ENCODE measurements at places on chromosomes 16 and 17.
A peak's percentile ranks its signal among the peaks of the same experiment; 100 is the strongest.

DNA sequence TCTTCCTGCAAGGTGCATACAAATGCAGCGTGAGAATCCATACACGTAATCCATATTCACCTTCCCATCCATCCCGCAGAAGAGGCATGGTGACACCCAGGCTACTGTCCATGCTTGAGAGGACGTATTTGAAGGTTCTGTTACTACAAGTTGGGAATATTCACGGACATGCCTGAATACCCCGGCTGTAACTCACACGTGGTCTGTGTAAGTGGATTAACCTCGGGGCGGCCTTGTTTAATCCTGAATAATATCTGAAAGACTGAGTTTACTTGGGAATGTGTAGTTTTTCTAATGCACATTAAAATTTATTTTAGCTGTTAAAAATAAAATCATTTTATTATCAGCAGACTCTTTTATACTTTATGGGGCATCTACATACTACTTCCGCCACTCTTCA, 13.1 kb downstream of the CPSF4L start:
- DNase-seq = no peak

- DNase-seq = no peak
Measured at GRCh38 chr16:67430504-67430976, 381 bp upstream of the HSD11B2 start.

GRCh38 chr16:77564791-77565390, 130.1 kb upstream of the ADAMTS18 start:
- peak; percentile 57 for DNase-seq

- DNase-seq = no peak
Measured at GRCh38 chr17:78117027-78117981, 11.3 kb downstream of the TMC6 start.

- DNase-seq = no peak
Measured at GRCh38 chr16:85598141-85598540, 15.0 kb upstream of the GSE1 start.

DNA sequence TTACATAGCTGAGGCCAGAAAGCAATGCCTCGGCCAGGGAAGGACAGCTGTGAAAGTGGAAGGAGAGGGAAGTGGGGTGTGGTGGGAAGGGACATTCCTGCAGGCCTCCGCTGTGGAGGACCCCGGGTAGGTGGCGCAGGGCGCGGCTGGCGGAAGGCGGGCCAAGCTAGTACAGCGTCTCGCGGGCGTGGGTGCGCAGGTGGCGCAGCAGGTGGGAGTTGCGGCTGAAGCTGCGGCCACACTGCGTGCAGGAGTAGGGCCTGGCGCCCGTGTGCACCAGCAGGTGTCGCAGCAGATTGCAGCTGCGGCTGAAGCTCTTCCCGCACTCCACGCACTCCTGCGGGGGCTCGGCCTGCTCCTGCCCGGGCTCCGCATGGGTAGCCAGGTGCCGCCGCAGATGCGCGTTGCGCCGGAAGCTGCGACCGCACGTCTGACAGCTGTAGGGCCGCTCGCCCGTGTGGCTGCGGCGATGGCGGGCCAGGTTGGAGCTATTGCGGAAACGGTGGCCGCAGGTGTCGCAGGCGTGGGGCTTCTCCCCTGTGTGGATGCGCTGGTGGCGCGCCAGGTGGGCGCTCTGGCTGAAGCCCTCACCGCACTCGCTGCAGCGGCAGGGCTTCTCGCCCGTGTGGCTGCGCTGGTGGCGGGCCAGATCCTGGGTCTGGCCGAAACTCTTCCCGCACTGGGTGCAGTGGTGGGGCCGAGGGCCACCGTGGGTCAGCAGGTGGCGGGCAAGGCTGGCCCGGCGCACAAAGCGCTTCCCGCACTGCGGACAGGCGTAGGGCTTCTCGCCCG, 10.0 kb downstream of the ZSCAN10 start:
- no peak for DNase-seq

GRCh38 chr16:13896543-13897182, 23.3 kb upstream of the ERCC4 start:
- no peak for DNase-seq

- no peak for DNase-seq
Measured at GRCh38 chr16:3070608-3071111, 5.2 kb downstream of the IL32 start.

DNA sequence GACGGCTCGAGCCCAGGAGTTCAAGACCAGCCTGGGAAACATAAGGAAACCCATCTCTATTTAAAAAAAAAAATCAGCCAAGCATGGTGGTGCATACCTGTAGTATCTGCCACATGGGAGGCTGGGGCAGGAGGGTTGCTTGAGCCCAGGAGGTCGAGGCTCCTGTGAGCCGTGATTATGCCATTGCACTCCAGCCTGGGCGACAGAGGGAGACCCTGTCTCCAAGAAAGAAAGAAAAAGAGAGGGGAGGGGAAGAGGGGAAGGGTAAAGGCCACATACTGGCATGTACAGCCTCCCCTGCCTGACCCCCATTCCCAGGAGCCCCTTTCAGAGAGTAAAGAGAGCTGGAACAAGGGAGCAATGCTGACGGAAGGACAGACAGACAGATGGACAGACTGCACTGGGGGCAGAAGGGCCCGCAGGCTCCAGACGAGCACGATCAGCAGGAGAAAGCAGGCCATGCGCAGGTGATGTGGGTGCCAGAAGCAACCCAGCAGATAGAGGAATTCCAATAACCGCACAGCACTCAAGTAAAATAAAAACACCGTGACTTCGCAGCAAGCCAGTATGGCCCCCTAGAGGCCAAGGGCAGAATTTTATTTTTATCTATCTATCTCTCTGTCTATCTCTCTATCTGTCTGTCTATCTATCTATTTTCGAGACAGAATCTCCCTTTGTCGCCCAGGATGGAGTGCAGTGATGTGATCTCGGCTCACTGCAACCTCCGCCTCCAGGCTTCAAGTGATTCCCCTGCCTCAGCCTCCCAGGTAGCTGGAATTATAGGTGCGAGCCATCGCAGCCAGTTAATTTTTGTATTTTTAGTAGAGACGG, 27.1 kb upstream of the SNN start:
- peak; percentile 54 for DNase-seq

GRCh38 chr17:7018331-7018964, 4.4 kb upstream of the BCL6B start:
- no peak for DNase-seq

DNA sequence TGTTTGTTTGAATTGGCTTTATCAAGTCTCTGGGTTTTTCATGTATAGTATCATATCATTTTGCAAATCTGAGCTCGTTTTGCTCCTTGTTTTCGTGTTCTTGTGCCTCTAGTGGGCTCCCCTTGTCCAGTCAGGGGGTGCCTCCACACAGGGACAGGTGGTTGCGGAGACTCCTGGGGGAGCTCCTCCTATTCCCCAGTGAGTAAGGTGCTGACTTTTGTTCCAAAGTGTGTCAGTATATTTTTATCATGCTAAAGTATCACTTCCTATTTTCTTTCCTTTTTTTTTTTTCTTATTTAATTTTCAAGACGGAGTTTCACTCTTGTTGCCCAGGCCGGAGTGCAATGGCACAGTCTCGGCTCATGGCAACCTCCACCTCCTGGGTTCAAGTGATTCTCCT, 30.3 kb upstream of the IL17C start:
- DNase-seq = no peak

GRCh38 chr17:79444198-79444597, 166.7 kb downstream of the RBFOX3 start:
- no peak for DNase-seq

- no peak for DNase-seq
Measured at GRCh38 chr16:81530814-81531213, 86.2 kb downstream of the CMIP start.

DNA sequence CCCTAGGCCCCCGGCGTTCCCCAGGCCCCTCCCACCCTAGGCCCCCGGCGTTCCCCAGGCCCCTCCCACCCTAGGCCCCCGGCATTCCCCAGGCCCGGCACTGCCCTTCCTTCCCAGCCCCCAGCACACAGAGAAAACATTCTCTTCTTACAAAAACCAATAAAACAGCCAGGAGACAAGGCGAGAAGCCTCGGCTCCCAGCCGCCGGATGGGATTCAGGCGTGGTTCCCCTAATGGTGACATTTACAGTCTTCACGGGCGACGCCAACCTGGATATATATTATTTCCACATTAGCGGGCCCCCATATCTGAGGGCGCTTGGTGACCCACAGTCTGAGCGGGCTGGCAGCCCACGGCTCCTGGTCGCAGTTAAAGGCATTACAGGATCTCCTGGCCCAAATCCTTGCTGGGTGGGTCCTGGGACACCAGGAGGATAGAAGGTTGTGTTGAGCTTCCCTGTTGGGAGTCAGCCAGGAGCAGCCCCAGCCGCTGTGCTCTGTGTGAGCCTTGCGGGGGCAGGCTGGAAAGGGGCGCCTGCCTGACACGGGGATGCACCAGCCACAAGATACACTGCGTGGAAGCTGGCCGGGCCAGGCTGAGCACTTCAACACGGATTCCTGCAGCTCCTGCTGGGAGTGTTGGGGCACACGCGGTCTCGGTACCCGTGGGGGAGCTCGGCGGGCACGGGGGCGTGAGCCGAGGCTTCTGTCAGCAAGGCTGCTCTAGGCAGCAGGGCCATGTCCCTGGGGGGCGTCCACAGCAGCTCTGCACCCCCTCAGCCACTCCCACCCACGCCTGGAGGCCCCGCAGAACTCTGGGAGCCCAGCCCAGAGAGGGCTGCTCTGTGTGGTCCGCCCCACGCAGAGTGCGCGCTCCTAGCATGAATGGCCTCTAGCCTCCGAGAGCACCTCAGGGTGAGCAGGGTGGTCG, 83.7 kb downstream of the LMF1 start:
- no peak for DNase-seq

GRCh38 chr17:51056813-51057510, 63.7 kb downstream of the SPAG9 start:
- DNase-seq = peak; percentile 36

GRCh38 chr17:12973496-12974004, 44.3 kb downstream of the ELAC2 start:
- no peak for DNase-seq

DNA sequence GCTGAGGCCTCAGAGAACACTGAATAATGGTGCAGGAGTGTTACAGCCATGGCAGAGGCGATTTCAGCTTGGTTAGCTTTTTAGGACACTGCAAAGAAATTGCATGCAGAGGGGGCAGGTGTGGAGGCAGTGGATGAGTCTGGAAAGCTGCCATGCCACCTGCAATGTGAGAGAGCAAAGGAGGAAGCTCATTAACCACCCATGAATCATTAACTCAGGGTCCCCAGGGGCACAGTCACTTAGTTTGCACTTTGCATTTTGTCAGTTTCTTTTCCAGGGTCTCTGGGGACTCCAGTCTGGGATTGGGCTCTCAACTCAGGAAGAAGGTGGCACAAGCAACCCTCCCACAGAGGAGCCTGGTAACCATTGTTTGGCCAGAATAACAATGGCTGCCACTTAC, 132.9 kb downstream of the USP31 start:
- DNase-seq = no peak

GRCh38 chr17:15436473-15437302, 30.7 kb downstream of the CDRT4 start:
- peak; percentile 56 for DNase-seq

DNA sequence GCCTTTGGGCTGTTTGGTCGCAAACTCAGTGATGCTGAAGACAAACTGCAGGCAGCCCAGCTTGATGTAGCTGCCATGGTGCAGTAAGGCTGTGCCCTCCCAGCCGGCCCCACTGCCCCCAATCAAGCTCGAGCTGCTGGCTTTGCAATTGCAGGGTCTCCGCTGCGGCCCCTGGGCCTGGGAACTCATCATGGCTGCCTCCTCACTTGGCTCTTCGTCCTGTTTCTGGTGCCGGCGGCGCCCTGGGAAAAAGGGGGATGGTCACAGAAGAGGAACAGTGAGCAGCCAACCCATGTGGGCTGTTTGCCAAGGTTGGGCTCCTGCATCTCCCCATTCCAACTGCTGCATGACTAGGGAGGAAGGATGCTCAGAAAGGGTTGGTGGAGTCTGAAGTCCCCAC, 3.4 kb upstream of the DHRS13 start:
- DNase-seq = no peak

DNA sequence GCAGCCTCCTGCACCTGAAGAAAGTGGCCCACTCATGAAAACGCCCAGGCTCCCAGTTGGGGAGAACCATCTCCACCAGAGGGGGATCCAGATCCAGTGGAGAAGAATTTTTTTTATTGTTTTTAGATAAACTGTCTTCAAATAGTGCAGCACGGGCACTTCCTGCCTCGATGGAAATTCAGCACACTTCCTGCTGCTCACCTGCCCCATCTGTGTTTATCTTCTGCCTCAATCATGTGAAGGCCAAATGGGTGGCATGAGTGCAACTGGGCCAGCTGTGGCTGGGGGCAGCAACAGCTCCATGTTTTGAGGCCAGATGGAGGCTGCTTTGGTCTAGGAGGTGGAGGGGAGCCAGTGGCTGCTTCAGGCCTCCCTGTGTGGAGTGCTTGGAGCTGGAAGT, 75.9 kb upstream of the WSB1 start:
- no peak for DNase-seq

GRCh38 chr17:49705254-49705653, 2.5 kb downstream of the SLC35B1 start:
- no peak for DNase-seq

- no peak for DNase-seq
Measured at GRCh38 chr17:83174362-83175118, 95.1 kb downstream of the METRNL start.

DNA sequence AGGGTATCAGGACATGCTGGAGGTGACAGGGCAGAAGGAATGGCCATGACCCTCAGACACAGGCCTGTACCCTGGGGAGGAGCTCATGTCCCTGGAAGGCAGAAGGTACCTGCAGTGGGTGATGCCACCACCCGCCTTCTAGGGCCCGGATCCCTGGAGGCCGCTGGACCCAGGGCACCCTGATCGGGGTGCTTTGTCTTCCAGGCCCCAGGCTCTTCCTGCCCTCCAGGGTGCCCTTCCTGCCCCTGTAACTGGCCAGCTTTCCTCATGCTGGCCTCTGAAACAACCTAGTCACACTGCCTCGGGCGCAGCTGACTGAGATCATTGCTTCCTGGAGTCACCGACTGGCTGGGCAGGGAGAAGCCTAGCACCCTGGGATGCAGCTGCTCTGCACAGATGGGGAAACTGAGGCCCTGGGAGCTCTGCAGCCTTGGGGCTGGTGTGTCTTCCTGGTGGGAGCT, 5.8 kb downstream of the ADCY7 start:
- DNase-seq = no peak

DNA sequence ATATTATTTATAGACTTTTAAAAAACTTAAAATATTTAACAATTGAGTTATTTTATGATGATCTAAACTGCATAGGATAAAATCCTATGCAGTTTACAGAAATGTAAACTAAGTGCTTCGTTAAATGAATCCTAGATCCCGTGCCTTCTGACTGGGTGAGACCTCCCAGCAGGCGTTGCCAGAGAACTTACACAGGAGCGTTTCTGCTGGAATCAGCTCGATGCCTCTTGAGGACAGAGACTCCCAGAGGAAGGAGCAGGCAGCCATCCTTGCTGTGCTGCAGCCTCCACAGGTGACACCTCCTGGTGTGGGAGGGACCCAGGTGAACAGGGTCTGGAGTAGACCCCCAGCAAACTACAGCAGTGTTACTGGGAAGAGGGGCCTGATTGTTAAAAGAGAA, 160.4 kb downstream of the WWOX start:
- DNase-seq = no peak

DNA sequence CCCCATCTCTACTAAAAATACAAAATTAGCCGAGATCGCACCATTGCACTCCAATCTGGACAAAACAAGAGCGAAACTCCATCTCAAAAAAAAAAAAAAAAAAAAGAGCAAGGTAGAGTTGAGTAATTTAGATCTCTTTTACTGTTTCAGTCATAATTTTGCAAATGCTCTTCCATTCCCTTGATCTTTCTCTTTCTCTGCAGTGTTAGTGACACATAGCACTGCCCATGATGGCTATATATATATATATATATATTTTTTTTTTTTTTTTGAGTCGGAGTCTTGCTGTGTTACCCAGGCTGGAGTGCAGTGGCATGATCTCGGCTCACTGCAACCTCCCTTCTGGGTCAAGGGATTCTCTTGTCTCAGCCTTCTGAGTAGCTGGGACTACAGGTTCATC, 12.2 kb upstream of the PHOSPHO1 start:
- no peak for DNase-seq
